ENCODE measurements at places on chromosomes 4 and X. TPM values are rescaled to one million over a fixed set of nuclear protein-coding genes. Genes with fewer than 3 reads are reported as not detected.

HERC6 gene
- total RNA-seq, result 3.4 TPM

COX18 gene
- 10.9 TPM for total RNA-seq

EDA gene
- 1.2 TPM for total RNA-seq

PIR gene
- 42.0 TPM for total RNA-seq

RIBC1 gene
- total RNA-seq, result 0.27 TPM

SOD3 gene
- total RNA-seq, result 0.18 TPM

ARX gene
- not detected for total RNA-seq

SAGE1 gene
- not detected for total RNA-seq

CTPS2 gene
- 11.9 TPM for total RNA-seq

PLP2 gene
- total RNA-seq, result 28.6 TPM

CLDN2 gene
- not detected for total RNA-seq

MAGEA12 gene
- 60.6 TPM for total RNA-seq

XKRX gene
- total RNA-seq, result not detected

F11 gene
- total RNA-seq, result not detected

EMCN gene
- total RNA-seq, result not detected

COL4A6 gene
- 1.5 TPM for total RNA-seq

PSAPL1 gene
- total RNA-seq, result not detected

SUPT20HL1 gene
- not detected for total RNA-seq

CC2D2A gene
- total RNA-seq, result 10.4 TPM

RAB39B gene
- 0.48 TPM for total RNA-seq

SRPK3 gene
- 0.11 TPM for total RNA-seq
